ENCODE measurements at places on chromosomes 11 and 22.
A peak's percentile ranks its signal among the peaks of the same experiment; 100 is the strongest.

GRCh38 chr22:37739611-37740049 lies 42.8 kb downstream of the TRIOBP start:
- no peak for DNase-seq

DNA sequence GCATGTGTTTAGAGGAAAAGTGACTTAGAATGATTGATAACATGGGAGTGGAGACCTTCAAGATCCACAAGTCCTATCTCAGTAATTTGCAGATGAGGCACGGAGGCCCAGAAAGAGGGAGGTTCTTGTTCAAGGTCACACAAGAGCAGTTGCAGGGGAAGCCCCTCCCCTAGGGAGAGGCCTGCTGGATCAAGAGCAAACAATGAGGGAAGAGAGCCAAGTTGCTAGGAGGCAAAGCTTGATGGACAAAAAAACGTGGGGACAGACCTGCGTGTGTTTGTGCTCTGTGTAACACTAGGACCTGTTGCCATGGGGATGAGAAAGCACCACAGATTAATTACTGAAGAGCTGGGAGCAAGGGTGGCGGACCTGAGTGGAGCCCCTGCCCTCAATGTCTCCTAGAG lies 6.4 kb upstream of the MFRP start:
- DNase-seq, result no peak

DNA sequence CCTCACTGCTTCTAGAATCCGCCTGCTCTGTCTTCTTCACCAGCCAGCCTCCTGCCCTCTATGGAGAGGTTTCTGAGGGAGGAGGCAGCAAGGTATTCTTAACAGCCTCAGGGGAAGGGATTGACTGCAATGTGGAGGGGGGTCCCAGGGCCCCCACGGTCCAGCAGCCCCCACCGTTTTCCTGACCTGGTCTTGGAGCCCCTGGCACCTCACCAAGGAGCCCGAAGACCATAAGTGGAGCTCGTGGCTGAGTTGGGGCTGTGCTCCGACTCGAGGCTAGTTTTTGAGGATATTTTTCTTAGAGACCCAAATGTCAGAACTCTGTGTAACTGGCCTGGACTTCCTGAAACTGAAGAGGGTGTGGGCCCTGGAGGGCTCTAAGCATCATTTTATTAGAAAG lies 590.0 kb downstream of the BRD1 start:
- no peak for DNase-seq

- DNase-seq, result no peak
Observed at GRCh38 chr11:133164986-133165385, 367.3 kb downstream of the OPCML start.

GRCh38 chr11:44112091-44112821 lies 16.8 kb downstream of the EXT2 start:
- DNase-seq, result peak; percentile 87

GRCh38 chr22:36415415-36416168 lies 27.8 kb upstream of the MYH9 start:
- no peak for DNase-seq

GRCh38 chr11:14902650-14903350 lies 10.8 kb upstream of the CYP2R1 start:
- peak; percentile 61 for DNase-seq

DNA sequence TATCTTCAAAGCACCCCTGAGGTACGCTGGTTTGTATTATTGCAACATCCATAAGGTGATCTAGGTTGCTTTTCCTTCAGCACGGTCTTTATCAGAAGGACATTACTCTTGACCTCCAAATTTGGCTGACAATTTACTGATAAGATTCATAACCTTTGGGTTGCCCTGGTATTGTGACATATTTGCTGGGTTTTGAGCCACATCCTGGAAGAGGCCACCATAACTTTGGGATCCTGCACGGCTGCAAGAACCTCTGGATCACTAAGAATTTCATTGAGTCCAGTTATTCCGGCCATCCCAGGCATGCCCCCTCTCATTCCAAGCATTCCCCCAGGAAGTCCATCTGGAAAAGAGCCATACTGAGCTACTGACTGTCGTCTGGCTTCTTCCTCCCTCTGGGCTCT lies 6.5 kb upstream of the PLET1 start:
- DNase-seq, result peak; percentile 66

DNA sequence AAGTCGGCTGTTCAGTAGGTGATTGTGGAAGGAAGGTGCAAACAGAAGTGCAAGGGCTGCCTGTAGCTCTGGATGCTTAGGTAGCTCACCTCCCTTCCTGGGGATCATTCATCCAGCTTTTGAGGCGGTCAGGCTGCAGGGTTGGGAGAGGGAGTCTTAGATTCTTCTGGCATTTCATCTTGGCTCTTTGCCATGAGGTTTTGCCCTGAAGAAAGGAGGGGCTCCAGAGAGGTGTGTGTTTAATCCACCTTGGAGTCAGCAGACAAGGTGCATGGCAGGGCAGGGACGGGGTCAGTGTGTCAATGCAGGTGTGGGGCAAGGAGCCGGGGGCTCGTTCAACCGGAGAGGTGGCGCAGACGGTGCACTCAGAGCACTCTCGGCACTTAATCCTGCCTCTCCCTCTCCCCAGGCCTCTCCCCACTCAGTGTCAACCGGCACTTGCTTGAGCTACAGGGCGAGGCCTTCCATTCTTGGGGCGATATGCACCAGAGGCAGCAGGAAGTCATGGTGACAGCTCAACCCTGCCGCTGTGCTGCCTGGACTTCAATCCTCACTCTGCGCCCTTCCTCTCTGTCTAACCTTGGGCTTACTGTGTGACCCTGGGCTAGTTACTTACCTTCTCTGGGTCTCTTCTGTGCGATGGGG lies 7.2 kb downstream of the ADAMTS15 start:
- DNase-seq, result no peak

DNA sequence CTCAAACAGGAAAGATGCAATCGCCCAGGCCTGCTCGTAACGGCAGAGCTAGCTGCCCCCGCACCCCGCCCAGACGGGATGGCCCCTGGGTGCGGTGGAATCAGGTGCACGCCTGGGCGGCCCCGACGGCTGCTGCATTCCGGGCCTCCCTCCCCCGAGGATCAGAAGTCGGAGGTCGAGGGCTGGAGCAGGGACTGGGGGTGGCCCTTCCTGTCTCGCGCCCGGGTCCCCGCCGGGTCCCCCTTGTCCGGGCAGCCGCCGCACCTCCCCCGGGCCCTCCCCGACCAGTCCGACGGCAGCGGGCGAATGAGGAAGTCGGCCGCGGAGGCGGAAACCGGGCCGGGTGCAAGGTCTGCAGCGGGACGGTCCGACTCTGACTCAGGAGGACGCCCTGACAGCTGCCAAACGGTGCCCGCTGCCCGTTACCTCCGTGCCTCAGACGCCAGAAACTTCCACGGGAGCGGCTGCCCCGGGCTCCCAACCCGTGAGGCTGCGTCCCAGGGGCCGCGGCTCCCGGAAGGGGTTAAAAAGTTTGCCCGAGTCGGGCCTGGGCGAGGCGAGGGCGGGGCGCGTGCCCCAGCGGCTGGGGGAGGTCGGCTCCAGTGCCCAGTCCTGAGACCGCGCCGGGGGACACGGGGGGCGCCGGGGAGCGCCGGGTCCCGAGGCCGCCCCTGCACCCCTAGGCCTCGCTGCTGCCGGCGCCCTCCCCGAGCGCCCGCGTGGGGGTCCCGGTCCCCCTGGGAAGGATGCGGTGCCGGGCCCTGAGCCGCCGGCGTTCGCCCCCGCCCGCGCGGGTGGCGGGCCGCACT lies 663 bp downstream of the MYH9 start:
- DNase-seq, result no peak

DNA sequence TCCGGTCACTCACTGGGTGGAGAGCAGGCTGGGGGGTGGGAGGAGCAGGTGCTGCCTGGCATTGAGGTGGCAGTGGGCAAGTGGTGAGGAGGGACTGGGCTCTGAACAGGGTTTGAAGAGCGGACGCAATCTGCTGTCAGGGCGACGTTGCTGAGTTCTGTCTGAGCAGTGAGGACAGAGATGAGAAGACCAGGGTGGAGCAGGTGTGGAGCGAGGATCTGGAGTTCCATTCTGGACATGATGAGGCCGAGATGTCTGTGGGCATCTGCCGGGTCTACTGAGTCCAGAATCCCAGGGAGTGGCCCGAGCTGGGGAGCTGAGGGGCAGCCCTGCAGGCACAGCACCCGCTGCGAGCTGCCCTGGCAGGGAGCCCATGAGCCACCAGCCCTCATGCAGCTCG lies 2.2 kb upstream of the MOV10L1 start:
- no peak for DNase-seq

GRCh38 chr11:39367534-39367933 lies 2091.9 kb downstream of the LRRC4C start:
- DNase-seq, result no peak

- no peak for DNase-seq
Observed at GRCh38 chr11:108340973-108341372, 118.1 kb downstream of the ATM start.

DNA sequence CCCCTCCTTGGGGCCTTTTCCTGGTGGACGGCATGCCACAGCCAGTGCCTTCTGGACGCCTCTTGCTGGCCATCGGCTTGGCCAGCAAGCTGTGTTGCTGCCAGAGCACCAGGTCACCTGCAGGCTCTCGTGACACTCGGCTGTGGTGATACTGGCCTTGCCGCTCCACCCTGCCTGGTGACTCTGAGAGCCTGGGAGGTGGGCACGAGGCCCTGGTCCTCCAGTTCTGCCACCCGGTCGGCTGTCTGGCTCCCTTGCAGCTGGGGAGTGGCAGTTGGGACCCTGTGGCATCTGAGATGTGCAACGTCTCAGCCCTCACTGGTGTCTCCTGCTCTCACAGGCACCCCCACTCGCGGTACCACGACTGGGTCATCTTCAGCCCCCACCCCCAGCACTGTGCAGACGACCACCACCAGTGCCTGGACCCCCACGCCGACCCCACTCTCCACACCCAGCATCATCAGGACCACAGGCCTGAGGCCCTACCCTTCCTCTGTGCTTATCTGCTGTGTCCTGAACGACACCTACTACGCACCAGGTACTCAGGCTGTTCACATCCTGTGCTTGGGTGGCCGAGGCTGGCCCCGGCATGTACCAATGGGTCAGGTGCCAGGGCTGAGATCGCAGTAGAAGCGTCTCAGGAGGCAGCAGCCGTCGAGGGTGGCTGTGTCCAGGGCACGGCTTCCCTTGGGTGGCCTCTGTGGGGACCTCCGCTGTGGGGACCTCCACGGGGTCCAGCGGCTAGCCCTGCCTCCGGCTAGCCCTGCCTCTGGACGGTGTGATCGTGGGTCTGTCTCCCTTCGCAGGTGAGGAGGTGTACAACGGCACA lies 26.0 kb downstream of the MUC2 start:
- DNase-seq, result no peak

DNA sequence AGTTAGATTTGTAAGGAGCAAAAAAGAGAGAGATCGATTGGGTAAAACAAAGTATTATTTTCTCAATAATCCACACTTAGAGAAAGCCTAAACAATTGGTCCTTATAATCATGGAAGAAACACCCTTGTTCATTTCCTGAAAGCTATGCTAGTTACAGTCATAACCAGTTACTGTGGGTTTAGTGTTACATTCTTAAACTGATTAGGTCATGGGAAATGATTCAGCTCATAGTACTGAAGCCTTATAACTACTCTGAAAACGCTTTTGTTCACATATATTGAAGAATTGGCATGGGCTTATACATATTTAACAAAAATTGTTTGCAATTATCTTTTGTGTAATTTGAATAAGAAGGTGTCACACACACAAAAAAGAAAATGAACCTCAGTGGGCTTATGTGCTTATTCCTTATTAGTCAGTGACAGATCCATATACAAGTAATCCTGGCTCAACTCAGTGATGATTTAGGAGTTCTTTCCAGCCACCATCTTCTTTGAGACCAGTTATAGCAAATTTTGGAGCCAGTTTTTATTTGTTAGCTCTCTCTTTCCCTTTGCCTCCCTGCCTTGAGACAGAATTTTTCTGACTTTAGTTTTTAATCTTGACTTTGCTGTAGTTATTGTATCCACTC lies 198.5 kb upstream of the CTSC start:
- DNase-seq, result peak; percentile 91

- no peak for DNase-seq
Observed at GRCh38 chr11:14095882-14096281, 133.4 kb downstream of the SPON1 start.

DNA sequence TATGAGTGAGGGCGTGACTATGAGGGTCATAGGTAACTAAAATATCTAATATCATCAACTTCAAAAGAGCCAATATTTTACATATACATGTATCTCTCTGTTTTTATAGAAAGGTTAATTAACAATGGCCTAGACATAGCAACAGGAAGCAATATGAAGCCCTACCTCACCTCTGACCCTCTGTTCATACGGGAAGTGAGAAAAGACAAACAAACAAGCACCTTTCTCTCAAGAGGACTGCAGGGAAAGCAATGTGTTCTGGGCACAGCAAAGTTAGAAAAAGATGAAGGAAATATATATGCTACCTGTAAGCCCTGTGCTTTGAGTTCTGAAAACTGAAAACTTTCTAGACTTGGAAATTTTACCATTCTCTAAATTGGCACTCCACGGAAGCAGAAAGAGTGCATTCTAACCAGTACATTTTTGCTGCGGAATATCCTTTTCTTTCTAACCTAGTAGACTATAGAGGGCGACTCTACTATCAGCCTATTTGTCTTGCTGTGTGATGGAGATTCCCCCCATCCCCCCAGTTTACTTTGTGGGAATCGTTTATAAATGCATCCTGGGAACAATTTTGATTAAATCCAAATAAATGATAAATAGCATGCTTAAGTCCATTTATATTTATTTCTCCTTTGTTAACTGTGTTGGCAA lies 830.4 kb upstream of the FAT3 start:
- no peak for DNase-seq

DNA sequence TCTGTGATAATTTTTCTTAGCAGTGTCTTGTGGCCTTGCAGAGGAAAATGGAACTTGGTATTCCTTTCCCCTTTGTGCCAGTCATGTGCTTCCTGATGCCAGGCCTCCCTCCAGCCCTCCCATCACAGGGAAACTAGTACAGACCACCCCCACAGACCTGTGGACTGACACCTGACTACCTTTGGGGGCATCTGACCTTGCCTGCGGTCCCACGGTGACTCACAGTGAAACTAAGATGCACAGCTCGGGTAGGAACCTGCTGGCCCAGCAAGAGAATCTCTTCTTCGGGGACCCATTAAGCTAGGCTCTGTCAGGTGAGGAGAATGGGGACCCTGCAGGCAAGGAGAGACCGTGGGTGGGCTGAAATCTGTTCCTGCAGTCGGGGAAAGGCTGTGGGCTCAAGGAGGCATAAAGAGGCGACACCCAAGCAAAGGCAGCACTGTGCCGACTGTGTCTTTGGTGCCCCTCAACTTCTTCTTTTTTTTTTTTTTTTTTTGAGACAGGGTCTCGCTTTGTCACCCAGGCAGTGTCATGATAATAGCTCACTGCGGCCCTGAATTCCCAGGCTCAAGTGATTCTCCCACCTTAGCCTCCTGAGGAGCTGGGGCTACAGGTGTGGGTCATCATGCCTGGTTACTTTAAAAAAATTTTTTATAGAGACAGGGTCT lies 20.8 kb upstream of the PEX26 start:
- DNase-seq, result no peak

GRCh38 chr11:44596525-44597276 lies 31.2 kb downstream of the CD82 start:
- DNase-seq, result no peak

GRCh38 chr11:94459576-94459975 lies 34.1 kb downstream of the MRE11 start:
- no peak for DNase-seq

GRCh38 chr11:65649656-65650546 lies 12.0 kb downstream of the SIPA1 start:
- DNase-seq, result no peak

- peak; percentile 69 for DNase-seq
Observed at GRCh38 chr22:29117799-29118477, 45.1 kb downstream of the KREMEN1 start.

GRCh38 chr22:32622004-32622743 lies 147.6 kb downstream of the FBXO7 start:
- peak; percentile 96 for DNase-seq

- no peak for DNase-seq
Observed at GRCh38 chr11:68163691-68164090, 42.5 kb upstream of the CHKA start.

All from AG10803 (cell line).